ENCODE measurements at places on chromosomes 7 and 10.
A peak's percentile ranks its signal among the peaks of the same experiment; 100 is the strongest.

DNA sequence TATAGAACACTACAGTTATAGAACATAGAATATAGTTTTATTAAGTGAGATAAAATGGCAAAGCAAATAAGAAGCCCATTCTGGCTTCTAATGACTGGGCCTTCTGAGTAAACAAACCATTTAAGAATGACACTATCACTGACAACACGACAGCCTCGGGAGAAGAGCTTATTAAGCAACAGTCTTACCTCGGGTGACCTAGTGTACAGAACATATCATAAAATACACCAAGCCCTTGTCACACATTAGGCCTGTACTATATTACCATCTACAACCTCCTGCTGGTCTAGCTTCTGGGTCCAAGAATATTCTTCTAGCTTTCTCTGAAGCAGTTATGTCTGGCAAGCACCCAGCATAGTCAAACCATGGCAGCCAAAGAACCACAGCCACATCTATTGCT is 32.0 kb downstream of the CCDC186 start:
- DNase-seq = peak; percentile 19

DNA sequence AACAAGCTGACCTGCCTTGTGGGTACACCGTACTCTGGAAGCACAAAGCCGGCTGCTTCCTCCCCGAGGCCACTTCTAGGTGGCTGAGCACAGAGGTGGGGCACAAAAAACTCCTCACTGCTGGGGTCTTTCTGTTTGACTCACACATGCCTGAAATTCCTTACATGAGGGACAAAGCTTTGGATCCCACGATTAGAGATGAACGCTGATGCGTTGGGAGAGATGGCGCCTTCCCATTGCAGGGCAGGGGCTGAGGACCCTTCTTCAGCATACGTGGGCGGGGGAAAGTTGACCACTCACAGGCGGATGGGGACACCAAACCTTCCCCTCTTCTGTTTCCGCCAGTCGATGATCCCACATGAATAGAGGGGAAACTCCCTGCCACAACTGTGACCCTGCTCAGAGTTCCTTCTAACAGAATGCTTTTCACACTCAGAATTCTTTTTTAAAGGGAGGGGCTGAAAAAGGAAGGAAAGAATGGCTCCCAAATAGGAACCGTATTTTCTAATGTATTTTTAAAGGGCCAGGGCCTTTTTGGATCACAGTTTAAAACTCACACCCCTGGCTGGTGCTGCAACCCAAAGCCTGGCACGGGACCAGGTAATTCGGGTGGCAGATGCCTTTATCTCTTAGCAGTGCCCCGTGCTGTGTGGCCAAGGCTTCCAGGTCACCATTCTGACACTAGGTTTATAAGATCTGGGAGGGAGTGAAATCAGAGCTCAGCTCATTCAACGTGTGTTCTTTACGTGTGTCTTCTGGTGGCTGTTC is 134.0 kb downstream of the PRKAG2 start:
- peak; percentile 67 for DNase-seq

DNA sequence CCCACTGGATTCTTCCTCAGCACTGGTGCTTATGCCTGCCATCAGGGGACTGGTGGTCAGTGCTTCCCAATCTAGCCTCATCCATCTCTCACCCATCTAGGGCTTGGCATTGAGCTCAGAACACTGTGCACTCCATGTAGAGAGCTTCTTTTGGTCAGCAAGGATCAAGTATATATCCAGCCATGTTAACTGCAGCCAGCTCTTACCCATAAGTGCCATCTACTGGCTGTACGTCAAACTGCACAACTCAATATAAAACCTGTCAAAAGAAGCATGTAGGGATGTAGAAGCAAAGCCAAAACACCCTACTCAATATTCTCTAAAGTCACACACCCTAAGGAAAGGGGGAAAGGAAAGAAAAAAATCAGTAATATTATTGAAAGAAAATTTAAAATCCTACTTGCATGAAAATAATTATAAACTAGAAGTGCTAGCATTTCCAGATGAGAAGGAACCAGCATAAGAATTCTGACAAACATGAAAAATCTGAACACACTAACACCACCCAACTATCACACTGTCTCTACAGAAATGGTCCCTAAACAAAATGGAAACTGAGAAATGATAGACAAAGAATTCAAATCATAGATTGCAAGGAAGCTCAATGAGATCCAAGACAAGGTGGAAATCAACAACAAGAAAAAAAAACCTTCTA is 531.1 kb upstream of the STEAP1 start:
- no peak for DNase-seq

- DNase-seq = no peak
These were observed 21.9 kb downstream of the SGPL1 start for GRCh38 chr10:70837660-70838059.

GRCh38 chr7:111485701-111486380 is 76.5 kb downstream of the IMMP2L start:
- DNase-seq = no peak

GRCh38 chr10:44832595-44833390 is 78.3 kb upstream of the TMEM72 start:
- no peak for DNase-seq

DNA sequence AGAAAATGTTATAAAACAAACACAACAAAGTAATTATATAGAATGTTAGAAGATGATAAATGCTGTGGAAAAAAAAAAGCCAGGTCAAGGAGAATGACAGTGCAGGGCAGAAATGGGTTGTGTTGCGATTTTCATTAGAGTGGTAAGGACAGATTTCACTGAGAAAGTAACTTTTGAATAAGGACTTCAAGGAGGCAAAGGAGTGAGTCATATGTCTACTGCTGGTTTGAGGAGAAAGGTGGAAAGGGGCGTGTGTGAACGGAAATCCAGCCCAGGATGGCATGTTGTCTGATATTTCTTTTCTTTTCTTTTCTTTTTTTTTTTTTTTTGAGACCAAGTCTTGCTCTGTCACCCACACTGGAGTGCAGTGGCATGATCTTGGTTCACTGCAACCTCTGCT is 12.3 kb upstream of the DLD start:
- DNase-seq = no peak

DNA sequence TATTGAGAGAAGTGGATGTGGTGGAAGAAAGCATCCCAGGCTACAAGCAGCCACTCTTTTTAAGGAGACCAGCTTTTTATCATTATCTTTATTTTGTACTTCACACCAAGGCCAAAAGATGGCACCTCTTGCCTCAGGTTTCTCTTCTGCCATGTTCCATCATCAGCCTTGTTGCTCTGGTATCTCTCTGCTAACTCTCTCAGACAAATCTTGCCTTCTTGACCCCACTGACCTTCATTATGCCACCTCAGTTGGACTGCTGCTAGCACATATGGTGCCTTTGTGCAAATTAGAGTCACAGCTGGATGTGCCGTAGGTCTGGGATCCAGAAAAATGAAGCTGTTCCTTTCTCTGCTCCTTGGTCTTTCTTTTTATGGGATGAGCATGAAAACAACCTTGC is 47.1 kb upstream of the DYNC1I1 start:
- no peak for DNase-seq

- peak; percentile 9 for DNase-seq
These were observed 54.9 kb downstream of the PDGFA start for GRCh38 chr7:464454-465401.

DNA sequence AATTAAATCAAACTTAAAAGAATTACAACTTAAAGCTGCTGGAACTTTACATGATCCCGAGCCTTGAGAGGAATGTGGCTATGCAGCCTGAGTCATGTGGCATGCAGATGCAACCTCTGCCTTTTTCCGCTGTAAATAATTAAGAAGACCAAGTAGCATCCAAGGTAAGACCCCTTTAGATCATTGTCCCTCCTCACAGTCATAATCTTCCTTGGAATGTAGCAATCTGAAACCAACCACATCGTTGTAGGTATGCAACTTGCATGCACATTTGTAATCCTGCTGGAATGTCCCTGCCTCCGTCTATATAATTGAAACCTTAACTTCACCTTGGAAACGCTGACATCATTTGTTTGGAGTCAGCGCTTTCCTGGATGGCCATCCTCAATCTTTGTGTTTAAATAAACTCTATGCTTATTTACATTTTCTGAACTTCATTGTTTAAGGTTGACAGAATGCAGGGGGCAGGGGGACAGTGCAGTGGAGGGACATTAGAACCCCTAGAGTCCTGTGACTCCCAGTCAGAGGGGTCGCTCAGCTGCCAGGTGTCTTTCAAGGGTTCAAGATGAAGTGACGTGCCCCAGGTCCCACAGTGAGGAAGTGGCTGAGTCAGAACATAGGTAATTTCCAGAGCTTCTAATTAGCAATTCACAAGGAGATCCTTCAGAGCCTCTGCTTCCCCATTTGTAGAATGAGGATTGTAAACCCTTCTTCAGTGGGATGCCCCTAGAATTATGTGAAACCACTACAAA is 110.7 kb downstream of the RALA start:
- no peak for DNase-seq

DNA sequence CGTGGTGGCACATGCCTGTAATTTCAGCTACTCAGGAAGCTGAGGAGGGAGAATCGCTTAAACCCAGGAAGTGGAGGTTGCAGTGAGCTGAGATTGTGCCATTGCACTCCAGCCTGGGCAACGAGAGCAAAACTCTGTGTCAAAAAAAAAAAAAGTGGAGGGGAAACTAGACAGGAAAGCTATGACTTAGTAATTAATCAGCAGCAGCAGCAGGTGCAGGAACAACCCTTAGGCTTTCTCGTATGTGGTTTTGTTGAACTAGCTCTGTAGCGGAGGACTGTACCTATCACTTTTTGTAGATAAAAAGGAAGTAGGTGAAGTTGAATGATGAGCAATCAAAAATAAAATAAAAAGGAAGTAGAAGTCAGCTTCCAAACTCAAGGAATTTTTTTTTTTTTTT is 76.9 kb upstream of the KMT2C start:
- no peak for DNase-seq

DNA sequence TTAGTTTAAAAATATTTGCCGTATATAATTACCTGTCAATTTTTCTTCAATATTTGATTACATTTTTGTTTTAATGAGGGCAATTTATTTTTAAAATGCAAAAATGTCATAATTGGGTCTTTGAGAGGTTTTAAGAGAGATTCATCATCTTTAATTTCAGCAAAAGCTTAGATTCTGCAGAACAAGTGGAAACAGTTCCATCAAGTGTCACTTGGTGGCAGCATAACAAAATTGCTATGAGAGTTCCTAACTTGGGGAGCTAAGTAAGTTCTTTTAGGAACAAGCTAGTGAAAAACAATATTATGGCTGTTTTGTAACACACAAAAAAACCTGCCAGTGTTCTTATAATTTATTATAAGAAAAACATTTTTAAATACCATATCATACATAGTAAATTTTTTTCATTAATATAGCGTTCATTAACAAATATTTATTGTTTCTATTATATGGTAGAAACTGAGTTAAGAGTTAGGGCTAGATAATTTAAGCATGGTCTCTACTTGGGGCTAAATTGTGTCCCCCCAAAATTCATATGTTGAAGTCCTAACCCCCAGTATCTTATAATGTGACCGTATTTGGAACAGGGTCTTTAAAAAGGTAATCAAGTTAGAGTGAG is 155.2 kb downstream of the MAGI2 start:
- DNase-seq = no peak

- no peak for DNase-seq
These were observed 288.5 kb downstream of the ZEB1 start for GRCh38 chr10:31607481-31607880.

- DNase-seq = no peak
These were observed 122.6 kb downstream of the KCND2 start for GRCh38 chr7:120395526-120396019.

GRCh38 chr10:5619362-5620211 is 46.8 kb downstream of the ASB13 start:
- no peak for DNase-seq

DNA sequence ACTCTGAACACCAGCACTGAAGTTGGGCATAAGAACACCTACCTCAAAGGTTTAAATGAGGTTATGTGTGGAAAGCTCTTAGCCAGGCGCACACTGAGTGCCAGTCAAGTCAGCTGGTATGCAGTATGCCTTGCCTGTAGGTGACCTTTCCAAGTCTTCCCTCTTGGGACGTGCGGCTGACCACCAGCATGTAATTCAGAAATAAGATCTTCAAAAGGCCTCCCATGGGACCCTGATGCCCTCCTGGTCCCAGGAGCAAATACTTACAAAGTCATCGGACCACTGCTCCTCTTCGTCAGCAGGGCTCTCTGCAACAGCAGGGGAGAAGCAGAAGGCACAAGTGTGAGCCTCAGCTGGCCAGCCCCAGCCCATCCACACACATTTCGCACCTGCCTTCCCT is 40.8 kb downstream of the BLNK start:
- no peak for DNase-seq

DNA sequence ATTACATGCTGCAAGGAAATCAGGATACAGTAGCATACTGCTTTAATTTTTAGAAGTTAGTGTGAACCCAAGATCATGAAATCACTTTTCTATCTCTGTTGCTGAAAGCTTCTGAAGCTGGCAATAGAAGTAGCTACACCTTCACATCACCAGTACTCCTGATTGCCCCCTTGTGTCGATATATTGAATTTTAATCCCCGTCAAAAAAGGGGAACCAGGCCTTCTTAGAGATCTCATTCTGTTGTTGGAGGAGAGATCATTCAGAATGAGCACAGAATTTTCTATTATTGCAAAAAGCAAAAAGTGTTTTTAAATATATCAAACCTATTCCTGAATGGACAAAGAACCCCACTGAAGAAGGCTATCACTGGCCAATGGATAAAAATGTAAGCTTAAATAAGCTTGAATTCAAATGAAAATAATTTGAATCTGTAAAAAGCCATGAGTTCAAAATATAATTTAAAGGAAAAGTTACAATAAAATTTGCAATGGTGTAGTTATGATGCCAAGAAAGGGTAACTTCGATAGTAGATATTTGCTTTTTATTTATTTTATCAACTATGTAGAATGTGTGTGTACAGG is 39.7 kb upstream of the TEX47 start:
- no peak for DNase-seq

- DNase-seq = no peak
These were observed 13.2 kb downstream of the ITGB8 start for GRCh38 chr7:20343941-20344340.

GRCh38 chr10:111030042-111030750 is 46.6 kb upstream of the ADRA2A start:
- DNase-seq = no peak

GRCh38 chr10:96309628-96310320 is 5.5 kb downstream of the DNTT start:
- no peak for DNase-seq

- DNase-seq = no peak
These were observed 3.1 kb downstream of the PCOLCE start for GRCh38 chr7:100604976-100605911.

DNA sequence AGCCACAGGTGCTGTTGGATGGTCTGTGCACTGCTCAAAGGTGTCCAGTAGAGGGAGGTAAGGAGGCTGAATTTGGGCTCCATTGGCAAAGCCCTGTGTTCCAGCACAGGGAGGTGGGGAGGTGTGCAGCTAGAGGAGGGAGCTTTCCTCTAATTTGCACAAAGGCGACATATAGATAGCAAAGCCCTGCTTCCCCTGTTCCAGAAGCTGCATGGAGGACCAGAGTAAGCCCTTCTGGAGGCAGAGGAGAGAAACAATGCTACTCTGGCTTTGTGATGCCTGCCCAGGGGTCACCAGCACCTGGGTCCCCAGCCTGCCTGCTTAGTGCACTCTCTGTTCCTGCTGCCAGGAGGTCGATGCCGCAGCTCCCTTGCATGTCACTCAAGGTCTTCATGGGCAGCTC is 3.4 kb upstream of the ARHGAP22 start:
- no peak for DNase-seq

- no peak for DNase-seq
These were observed 48.7 kb downstream of the CAV1 start for GRCh38 chr7:116573541-116573940.

Data from gastrocnemius medialis (tissue), 4 donors.